Mucosa of gallbladder (tissue), 1 donor: ENCODE measurements at places on chromosomes 2 and 18.
A peak's percentile ranks its signal among the peaks of the same experiment; 100 is the strongest.

GRCh38 chr2:105426626-105427292, 27.9 kb upstream of the FHL2 start:
- no peak for DNase-seq

GRCh38 chr18:62324917-62325805, at the start of gene TNFRSF11A:
TSS of gene TNFRSF11A (plus strand) at chr18:62325310. CDS start at chr18:62325353, 43 bp downstream.
- DNase-seq, result peak; percentile 48

- DNase-seq, result no peak
Measured at GRCh38 chr18:73954268-73954667, 193.4 kb downstream of the FBXO15 start.

DNA sequence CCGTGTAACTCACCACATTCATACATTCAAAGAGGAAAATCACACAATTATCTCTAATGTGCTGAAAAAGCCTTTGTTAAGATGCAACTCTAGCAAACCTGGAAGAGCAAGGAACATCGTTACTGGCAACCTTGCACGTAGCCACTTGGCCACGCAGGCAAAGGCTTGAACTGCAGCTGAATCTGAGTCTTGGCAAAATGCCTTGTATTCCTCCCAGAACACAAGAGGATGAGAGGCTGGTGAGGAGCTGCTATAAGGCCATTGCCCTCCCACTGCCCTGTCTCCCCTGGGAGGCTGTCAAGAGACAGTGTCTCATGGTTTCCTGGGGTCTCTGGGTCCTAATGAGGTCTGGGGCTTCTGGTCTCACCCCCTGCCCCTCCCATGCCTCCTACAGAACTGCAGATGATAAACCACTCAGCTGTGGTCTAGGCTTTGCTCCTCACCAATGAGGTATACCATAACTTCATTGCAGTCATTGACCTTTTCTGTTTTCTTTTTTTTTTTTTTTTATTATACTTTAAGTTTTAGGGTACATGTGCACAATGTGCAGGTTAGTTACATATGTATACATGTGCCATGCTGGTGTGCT, 141.4 kb downstream of the SPP2 start:
- no peak for DNase-seq
